ENCODE measurements at places on chromosomes 5 and 9.
A peak's percentile ranks its signal among the peaks of the same experiment; 100 is the strongest.

DNA sequence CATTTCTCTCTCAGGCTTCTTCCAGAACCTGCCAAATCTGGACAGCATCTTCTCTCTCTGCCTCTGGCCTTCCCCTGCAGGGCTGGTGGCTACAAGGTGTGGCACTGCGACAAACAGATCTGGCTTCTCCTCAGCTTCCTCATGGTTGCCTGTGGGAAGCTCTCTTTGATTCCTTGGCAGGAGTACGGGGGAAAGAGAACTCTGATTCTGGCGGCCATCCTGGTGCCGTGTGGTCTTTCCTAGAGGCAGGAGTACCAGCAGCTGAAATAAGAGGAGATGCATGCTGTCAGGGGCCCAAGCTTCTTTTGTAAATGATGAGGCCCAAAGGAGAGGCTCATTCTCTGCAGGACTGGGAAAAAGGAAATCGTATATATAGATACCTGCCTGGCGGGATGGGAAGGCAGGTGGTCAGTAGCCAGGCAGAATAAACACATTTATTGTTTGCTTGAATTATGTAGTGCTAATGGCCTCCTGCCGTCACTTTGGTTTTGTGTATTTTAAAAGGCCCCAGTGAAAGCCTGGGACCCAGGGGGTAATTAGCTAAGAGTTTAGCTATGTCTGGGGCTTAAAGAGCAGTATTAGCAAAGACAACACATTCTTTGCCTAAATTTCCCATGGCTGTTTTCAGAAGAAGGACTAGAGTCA lies at the start of gene CER1:
CER1 (minus strand) TSS at position 343 of the 645 bp plus-strand sequence; CDS start at position 282, 61 bp downstream.
- DNase-seq: no peak

DNA sequence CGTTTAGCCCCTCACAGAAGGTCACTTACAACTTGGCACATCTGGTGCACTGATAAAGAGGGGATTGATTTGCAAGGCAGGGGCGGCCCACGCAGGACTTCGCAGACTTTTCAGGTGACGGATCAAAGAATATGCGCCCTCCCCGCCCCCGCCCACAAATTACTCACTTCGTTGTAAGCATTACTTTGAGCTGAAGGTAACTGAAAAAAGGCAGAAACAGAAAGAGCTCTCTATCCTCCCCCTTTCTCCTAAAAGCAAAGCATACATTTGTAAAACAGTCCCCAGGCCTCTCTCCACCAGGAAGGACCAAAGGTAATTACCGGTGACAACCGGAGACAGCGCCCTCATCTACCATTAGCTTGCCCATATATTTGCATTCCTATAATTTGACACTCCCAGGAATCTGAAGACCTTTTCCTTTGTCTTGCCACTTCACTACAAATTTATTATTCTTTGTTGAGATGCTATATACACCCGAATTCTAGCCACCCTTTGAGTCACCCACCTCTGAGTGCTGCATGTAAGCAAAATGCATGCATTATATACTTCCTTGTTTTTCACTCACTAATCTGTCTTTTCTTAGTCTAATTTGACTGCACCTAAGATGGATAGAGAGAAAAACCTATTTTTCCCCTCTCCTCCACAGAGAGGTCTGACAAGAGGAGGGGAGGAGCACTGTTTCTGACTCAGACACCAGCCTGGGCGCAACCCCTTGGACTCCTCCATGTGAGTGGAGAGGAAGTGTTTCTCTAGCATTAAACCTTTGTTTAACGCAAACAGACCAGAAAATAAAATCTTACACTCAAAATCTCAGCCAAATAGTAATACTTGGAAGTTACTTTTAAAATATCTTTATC lies 74.7 kb upstream of the SPIN1 start:
- DNase-seq: peak; percentile 24

GRCh38 chr5:118220556-118221195 lies 767.7 kb downstream of the DTWD2 start:
- DNase-seq: no peak

DNA sequence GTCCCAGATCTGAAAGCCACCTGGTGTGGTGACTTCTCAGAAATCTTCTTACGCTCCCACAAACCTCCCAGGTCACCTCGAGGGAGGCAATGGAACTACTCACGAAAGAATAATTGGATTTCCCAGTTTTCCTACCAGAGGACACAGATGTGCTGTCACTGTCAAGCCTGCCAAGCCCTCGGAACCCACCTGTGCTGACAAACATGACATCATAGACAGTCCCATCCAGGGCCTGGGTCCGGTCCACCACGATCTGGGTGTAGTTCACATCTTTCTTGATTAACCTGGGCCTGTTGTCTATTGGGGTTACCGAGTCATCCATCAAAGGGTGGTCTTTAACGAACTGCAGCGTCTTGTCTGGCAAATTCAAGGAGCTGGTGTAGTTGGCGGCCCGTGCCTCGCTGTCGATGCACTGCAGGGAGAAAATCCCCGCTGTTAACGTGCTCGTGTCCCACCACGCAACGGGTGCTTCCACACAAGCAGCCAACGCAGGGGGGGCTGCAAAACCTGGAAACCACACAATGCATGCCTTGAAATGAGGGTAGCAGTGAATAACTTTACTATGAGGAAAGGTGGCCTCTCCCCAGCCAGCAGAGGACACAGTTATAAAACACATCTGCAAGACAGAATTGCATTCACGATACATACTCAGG lies 69.0 kb downstream of the SECISBP2 start:
- no peak for DNase-seq

DNA sequence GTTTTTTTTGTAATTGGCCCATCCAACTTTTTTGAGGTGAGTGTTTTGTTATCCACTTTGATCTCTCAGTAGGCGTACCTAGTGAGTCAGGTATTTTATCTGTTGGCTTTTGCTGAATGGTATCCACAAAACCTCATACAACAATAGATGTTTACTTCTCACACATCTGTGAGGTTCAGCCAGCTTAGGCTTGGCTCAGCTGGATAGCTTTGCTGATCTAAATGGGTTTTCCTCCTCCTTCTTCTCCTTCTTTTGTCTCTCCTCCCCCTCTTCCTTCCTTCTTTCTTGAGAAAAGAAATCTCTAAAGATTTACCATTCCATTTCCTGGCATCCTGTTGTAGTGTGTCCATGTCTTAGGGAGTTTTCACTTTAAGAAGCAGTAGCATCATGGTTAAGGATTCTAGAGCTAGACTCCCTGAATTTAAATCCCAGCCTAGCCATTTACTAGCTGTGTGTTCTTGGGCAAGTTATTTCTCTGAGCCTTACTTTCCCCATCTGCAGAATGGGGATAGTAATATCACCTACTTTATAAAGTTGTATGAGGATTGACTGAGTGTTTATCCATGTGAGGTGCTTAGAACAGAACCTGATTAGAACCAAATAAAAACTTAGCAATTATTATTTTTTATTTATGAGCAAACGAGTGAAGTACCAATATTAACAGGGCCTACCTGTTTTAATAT lies 126.3 kb downstream of the ARHGAP26 start:
- DNase-seq: no peak
